ENCODE measurements at places on chromosomes 7 and 10.

DNA sequence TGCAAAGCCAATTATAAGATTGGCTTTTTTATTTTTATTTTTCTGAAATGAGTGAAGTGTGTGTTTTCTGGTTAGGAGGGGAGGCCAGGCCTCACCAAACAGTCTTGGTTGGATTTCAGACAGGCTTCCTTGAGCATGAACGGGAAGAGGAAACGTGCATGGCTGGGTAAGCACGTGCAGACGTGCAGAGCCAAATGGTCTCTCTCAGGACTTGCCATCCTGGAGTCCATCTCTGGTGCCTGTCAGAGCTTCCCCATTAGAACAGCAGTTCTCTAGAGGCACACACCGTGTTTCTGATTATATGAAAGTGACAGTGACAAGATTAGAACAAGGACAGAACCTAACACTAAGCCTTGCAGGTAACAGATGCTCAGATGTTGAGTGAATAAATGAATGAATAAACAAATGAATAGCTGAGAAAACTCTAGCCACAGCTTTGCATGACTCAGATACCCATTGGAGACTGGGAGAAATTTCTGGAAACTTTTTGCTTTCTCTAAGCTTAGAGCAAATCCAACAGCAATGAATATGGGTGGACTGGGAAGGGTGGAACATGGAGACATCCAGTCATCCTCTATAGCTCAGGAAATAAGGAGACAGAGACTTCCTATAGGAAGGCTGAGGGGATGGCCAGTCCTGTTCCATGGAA lies 11.8 kb upstream of the CALD1 start:
- no peak for DNase-seq

DNA sequence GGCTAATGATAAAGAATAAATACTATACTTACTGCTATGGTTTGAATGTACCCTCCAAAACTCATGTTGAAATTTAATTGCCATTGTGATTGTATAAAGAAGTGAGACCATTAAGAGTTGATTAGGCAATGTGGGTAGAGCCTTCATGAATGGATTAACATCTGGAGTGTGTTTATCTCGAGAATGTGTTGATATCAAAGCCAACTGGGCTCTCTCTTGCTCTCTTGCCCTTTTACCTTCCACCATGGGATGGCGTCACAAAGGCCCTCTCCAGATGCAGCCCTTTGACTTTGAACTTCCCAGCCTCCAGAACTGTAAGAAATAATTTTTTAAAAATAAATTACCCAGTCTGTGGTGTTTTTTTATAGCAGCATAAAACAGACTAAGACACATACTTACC lies 50.1 kb upstream of the GHITM start:
- DNase-seq = no peak

DNA sequence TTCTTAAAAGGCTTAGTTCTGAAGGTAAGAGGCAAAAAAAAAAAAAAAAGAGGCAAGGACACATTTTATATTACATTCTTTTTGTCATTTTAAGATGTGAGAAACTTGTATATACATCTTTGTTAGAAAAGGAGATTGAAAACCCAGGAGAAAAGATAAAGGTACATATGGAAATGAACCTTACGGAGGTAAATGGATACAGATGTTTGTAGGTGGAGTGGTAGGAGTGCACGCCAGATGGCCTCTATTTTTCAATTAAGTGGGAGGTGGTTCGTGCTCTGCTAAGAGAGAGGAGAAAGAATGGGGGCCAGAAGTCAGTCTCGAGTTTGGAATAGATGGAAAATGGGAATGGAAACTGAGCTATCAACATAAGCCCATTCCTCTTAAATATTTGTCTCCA lies 622.5 kb upstream of the GHITM start:
- DNase-seq = no peak

DNA sequence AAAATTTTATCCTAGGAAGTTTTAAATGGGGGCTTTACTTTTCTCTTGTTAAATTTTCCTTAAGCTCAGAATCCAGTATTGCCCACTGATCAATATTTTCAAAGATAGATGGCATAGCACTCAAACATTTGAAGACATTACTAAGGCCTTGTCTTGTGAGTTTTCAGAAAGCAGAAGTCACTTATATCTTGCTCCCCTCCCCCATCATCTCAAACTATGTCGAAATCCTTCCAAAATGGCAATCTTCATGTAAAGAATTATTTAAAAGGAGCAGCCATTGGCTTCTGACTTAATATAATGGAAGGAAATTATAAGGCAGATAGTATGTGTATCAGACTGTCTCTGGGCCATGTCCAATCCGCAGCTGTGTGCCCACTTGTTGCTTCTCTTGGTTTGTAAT lies 553.5 kb upstream of the C7orf33 start:
- DNase-seq = no peak

Data from cerebellar cortex (tissue), 1 donor.